ENCODE measurements at places on chromosomes 7 and 10.

- no peak for DNase-seq
Observed at GRCh38 chr7:53684693-53685092, 649.3 kb downstream of the POM121L12 start.

- no peak for DNase-seq
Observed at GRCh38 chr7:6169805-6170520, 102.5 kb downstream of the CYTH3 start.

GRCh38 chr7:115693779-115694178, 336.8 kb downstream of the TFEC start:
- DNase-seq: no peak

GRCh38 chr7:129008645-129009414, 46.1 kb downstream of the TNPO3 start:
- DNase-seq: no peak

DNA sequence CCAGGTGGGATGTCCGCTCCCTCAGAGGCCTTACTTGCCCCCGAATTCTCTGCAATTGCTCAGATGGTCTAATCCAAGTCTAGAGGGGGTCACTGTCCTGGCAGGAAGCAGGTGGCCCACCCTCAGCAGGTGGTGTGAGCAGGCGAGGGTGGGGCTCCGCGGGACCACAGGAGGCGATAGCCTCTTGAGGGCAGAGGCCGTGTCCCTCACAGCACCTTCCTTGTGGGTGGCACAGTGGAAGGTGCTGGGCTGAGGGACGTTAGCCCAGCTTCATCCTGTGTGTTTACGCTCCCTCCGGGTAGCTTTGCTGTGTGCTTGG, 38.3 kb upstream of the INPP5A start:
- no peak for DNase-seq

DNA sequence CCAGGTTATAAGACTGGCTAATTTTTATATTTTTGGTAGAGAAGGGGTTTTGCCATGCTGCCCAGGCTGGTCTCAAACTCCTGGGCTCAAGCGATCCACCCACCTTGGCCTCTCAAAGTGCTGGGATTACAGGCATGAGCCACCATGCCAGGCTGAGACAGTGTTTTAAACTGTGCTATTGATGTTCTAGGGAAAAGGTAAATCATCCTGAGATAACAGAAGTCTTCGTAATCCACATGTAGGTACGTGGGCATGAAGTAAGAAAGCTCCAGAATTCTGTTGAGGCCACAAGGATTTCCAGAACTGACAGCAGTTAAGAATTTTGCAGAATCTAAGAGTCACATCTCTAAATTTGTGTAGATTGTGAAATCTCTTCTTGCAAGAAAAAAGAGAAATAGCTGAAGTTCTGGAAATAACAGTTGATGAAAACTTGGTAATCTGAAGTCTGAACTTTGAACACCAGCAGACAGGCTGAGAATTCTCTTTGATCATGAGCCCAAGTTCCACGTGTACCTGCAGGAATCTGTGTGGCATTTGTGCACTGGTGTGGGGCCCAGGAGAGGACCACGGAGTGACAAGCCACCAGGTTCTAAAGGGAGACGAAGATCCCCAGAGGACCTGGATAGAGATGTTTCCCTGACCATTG, 24.6 kb downstream of the C7orf33 start:
- DNase-seq: no peak

- DNase-seq: no peak
Observed at GRCh38 chr10:122638106-122638505, 61.5 kb downstream of the C10orf120 start.

- DNase-seq: no peak
Observed at GRCh38 chr10:79326361-79327089, 20.7 kb upstream of the PPIF start.

DNA sequence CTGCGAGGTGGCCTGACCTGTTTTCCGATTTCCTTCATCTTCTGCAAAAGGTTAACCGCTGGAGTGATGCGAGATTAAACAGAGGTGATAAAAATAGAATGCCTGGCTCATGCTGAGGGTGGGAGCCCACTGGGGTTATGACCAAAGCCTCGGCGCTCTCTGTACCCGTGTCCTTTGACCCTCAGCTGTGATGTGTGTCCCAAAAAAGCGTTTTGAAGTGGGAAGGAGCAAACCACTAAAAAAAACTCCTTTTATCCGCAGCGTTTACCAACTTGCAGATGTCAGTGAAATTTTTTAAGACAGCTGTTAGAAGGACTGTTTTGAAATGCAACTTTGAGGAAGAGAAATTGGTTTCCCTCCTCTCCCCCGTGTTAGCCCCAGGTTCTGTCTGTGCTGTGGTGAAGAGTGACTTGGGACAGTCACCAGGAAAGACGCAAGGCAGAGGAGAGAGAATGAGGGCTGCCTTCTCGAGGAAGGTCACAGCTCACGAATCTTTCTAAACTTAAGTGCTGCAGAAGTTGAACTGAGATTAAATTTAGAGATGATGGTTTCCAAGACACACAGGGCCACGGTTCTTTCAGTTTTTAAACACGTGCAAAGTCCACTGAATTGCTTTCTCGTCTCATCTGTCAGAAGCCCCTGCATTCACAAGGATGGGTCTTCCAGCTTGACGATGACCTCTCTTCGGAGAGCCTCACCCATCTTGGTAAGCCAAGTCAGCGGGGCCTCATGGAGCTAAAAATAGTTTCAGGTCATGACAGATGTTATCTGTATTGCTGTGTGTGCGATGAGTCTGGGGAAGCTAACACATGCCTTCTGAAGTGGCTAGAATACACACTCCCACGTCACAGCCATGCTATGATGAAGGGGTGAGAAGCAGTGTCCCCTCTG, 27.6 kb downstream of the AMZ1 start:
- no peak for DNase-seq

GRCh38 chr10:108894402-108895301, 1028.7 kb downstream of the XPNPEP1 start:
- no peak for DNase-seq

- DNase-seq: no peak
Observed at GRCh38 chr10:33412653-33413361, 78.3 kb upstream of the NRP1 start.

DNA sequence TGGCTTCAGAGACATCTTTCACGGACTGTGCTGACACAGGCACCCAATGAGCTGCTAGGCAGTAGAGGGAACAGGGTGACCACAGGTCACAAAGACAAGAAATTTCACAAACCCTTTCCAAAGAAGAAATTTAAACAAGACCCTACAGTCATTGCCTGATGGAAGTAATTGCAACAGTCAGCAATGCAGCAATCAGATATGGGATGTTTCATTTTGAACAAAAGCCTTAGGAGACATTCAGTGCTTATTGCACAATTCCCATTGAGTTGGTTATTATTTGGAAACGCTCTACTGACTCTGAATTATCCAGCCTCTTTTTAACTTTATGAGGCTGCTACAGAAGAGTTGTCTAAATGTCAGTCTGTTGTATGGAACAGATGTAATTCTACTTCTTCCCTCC, 85.5 kb downstream of the ETV1 start:
- no peak for DNase-seq

DNA sequence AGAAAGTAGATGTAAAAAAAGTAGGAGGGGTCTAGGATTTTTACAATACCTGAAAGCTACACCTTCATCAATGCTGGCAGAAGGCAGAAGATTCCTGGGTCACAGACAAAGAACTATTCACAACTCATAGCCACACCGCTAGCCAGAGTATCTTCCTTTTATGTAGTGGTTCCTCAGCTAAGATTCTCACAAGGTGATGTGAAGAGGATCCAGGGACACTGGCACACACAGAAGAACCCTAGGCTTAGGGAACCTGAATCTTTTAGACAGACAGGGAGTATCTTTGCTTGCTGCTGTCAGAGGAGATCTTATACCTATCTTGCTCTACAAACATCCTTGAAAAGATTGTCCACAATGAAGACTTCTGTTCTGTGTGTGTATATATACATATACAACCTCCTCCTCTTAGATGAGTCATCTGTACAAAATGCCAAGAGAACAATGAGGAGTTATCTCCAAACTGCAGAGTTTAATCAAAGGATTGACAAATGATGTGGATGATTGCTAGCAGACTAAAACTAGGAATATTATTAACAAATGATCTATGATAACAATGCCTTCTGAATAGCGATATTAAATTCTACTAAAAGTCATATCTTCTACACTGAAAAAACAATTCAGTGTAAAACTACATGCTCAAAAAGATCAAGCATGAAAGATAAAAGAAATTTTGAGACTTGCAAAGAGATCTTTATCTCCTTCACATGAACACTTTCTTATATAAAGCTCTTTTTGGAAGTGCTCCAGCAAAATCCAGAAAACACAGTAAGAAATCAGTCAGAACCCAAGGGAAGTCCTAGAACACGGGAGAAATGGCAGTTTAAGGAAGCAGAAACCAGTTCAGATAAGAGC, 409.3 kb downstream of the PARD3 start:
- no peak for DNase-seq

GRCh38 chr10:99433378-99434020, 3.1 kb upstream of the GOT1 start:
- no peak for DNase-seq

GRCh38 chr10:69718951-69719350, 82.8 kb upstream of the COL13A1 start:
- no peak for DNase-seq

DNA sequence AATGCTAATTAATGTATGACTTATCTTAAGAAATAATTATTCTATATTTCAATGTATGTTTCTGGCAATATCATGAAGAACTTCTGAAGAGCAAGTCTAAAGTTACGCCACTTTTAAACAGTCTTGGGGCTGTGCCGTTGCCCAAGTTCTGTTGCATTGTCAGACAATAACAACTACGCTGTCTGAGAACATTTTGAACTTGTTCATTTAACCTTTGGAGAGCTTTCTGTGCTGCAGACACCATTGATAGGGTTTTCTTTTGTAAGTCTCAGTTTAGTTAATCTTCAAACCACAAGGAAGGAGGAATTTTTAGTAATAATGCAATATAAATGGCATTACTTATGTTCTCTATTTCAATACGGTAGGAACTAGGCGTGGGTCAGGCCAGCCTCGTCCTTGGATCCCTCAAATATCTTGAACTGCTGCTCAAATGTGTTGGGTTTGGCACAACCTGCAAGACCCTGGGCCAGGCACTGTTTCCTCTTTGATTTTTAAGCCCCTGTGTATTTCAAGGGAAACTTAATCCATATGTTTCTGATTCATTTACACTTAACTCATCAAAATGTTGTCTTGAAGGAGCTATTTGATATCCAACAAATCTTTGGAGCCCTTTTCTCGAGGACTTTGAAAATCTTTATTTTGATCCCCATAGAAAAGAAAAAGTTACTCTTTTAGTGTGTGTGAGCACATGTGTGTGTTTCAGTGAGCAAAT, 215.5 kb downstream of the INHBA start:
- DNase-seq: no peak

All from hematopoietic multipotent progenitor cell (in vitro differentiated cells).